Skeletal muscle cell (primary cell): ENCODE measurements at places on chromosomes 3 and 15.

DNA sequence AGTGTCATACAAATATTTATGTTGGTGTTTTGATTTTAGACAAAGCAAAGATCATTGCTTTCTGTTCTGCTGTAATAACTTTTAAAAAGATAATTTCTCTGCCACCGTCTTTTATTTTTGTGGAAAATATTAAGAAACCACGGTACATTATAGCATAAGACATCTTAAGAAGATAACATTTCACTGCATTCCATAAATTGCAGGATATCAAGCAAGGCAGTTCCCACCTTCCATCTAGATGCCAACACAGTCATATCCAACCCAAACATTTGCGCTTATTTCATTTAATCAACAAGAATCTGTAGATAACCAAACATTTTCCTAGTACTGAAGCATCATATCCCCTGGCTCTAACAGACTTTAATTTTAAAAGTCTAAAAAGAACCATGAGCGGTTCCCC lies 25.1 kb downstream of the ARHGAP31 start:
- no peak for DNase-seq

GRCh38 chr15:90881181-90881977 lies 2.9 kb upstream of the FES start:
- DNase-seq, result no peak

- peak; percentile 83 for DNase-seq
Measured at GRCh38 chr15:29888646-29889045, 66.4 kb upstream of the TJP1 start.

DNA sequence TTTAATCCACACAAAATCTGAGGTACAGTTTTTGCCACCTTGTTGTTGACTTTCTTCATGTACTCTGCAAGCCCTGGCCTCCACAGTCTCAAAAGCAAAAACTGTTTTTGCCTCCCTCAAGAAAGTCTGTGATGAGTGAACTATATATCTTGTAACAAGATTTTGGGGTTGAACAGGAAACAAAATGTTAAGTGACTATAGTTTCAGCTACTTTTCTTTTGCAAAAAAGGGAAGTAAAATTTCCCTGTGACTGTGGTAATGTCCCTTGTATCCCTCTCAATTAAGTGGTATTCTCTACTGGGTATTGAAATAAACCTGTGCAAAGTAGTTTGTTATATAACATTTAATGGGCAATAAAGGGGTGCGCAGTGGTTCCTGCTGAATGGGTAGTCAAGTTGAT lies 21.3 kb upstream of the SCAANT1 start:
- DNase-seq, result no peak

DNA sequence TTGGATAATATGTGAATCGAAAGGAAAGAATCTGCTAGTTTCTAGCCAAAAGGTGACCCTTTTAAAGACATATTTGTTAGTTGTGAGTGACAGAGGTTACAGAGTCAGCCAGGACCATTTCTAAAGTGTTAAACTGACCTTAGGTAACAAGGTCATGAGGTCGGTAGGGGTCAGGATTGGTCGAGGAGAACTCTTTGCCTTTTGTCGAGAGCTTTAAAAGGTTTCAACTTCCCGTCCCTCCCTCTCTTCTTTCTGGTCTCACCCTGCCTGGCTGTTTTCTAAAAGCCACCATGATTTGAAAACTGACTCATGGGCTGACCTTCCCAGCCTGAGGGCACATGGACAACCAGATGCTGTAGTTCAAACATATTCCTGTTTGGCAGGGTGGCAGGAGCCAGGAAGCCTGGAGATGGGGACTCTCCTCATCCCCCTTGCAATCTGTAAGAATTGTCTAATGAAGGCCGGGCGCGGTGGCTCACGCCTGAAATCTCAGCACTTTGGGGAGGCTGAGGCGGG lies 25.8 kb upstream of the PRTG start:
- DNase-seq, result no peak

GRCh38 chr3:181610973-181611265 lies 100.8 kb upstream of the SOX2 start:
- DNase-seq, result no peak

GRCh38 chr15:64006642-64007041 lies 39.6 kb downstream of the DAPK2 start:
- DNase-seq, result no peak

DNA sequence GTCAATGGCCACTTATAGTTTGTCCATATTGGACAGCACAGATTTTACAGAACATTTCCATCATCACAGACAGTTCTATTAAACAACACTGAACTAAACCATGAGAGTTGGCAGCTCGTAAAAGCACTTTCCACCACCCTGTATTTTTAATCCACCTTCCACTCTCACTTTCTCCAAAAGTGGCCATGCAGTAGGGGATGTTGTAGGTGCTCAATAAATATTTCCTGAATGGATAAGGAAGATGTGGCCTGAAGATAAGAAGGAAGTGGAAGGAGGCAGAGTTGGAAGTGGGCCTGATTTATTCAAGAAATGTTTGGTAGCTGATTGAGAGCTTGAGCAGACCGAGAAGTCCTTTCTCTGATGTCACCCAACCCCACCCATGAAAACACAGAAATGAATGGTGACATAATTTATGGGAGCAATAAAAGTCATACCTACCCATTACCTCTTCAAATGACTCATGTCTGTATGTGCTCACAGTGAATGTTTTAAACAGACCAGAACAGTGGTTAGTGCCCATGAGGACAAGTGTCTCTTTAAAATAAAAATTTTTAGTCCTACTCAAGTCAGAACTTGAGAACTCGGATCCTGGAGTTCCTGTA lies 39.6 kb upstream of the CTNNB1 start:
- no peak for DNase-seq

DNA sequence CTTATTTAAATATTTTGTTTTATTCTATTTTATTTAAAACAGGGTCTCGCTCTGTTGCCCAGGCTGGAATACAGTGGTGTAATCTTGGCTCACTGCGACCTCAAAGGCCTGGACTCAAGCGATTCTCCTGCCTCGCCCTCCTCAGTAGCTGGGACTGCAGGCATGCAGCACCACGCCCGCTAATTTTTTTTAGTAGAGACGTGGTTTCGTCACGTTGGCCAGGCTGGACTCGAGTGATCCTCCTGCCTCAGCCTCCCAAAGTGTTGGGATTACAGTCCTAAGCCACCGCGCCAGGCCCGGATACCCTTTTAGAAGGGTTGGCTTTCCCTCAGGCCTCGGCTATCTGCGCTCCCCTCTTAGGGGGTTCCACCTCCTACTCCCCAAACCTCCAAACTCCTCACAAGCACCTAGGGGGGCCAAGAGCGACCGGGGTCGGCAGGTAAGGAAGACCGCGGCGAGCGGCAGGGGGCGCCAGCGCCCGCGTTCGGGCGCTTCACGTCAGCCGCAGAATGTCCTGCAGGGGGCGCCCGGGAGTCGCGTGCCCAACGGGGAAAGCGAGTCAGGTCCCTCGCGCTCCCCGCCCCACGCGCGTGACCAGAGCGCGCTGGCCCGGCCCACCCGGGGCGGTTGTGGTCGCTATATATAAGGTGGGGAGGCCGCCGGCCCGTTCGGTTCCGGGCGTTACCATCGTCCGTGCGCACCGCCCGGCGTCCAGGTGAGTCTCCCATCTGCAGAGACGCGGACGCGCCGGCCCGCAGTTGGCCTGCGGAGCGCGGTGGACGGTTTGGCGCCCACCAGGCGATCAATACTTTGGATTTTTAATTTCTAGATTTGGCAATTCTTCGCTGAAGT lies 51.8 kb upstream of the GATM start:
- DNase-seq, result no peak

DNA sequence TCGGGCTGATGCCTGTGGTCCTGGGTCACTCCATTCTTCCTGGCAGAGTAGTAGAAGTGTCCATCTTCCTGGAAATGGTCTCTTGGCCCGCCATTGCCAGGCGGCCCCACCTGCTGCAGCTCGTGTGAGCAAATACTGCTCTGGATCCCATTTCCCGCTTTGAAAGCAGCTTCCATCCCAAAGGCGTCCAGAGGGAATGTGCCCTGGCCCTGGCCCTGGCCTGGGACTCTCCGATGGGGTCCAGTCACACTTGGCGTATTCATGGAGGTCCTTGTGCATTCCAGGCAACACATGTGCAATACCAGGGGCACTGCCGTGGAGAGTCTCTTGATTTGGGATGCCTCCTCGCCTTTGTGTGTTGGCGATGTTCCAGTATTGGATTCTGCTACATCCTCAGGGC lies 111.1 kb downstream of the SNRPN start:
- DNase-seq, result no peak

GRCh38 chr3:138974462-138974861 lies 27.4 kb downstream of the FOXL2NB start:
- no peak for DNase-seq

- DNase-seq, result no peak
Measured at GRCh38 chr3:69409831-69410230, 23.9 kb upstream of the FRMD4B start.

- peak; percentile 13 for DNase-seq
Measured at GRCh38 chr3:36210840-36211651, 169.3 kb upstream of the STAC start.

GRCh38 chr3:102074946-102075345 lies 225.6 kb downstream of the NFKBIZ start:
- DNase-seq, result no peak

DNA sequence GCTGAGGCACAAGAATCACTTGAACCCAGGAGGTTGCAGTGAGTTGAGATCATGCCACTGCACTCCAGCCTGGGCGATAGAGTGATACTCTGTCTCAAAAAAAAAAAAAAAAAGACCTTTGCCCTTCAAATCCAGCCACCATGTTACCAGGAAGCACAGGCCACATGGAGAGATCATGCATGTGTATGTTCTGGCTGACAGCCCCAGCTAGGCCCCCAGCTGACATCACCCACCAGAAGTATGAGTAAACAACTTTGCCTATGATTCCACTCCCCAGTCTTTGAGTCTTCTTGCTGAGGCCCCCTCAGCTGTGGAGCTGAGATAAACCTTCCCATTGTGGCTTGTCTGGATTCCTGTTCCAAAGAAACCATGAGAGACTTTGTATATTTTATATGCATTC lies 3.3 kb upstream of the ARIH2 start:
- no peak for DNase-seq

- no peak for DNase-seq
Measured at GRCh38 chr3:188194332-188194731, 40.4 kb downstream of the LPP start.

DNA sequence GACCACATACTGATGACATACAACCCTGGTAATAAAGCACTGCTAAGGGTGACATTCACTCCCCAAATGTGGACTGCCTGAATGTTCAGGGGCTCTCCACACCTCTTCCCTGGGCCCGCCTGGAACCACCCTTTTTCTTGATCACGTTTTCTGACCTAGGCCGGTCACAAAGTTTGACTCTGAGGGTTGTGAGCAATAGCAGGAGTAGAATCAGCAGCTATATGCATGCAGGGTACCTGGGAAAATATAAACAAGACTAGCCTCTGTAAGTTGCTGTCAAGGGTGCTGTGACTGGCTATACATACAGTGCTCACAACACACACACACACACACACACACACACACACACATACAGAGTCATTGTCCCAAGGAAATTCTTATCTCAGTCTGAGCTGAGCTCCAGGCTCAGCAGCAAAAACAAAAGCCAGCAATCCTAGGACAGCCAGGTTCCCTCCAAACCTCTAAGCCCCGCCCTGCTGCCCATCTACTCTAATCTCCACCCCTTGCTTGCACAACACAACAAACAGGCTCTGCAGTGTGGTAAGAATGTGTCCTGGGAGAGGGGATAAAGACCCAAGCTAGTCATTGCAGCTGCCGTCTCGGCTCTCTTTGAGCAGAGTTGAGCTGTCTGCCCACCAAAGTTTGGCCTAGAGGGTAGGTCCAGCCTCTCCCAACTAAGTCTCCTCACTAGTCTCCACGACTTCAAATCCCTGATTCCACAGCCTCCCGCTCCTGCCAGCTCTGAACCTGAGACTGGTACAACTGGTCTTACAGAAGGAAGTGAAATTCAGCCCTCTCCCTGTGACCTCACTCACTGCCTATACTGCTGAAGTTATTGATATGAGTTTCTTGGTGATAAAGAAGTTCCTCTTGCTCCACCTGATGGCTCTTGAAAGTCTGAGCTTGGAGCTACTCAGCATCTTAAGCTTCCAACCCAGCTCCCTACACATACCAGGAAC lies 2.2 kb downstream of the BMF start:
- no peak for DNase-seq

- no peak for DNase-seq
Measured at GRCh38 chr15:84725001-84725491, 9.1 kb upstream of the SEC11A start.

- DNase-seq, result no peak
Measured at GRCh38 chr15:22227411-22228100, 147.2 kb downstream of the OR4M2 start.

DNA sequence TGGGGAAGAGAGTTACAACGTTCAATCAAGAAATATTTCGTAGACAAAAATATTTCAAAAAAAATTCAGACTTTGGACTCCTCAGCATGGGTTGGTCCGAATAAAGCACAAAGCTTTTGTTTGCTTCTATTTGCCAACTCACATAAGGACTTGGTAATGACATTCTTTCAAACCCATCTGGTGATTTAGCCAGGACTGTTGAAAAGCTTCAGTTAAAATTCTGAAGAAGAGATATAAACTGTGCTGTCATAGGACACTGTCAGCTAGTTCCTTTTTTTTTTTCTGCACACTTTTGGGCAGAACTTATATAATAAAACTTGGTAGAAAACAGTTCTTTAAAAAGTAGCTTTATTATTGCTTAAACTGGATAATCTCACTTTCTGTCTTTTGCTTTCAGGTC lies 660.8 kb upstream of the SGO1 start:
- no peak for DNase-seq

DNA sequence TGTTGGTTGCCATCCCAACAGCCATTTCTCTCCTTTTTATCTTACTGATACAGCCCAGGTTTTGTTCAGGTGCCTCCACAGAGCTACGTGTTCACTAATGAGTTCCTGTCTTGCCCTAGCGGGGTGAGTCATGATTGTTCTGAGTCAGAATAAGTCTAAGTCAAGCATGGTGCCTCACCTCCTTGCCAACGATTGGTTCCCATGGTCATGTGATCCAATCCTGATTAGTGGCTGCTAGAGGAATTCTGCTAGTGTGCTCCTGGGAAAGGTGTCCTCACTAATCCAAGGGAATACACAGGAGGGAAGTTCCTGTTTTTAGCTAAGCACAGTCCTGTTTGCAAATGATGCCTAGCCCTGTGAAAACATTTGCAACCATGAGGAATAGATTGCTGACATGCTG lies 99.8 kb downstream of the NSUN3 start:
- DNase-seq, result no peak

DNA sequence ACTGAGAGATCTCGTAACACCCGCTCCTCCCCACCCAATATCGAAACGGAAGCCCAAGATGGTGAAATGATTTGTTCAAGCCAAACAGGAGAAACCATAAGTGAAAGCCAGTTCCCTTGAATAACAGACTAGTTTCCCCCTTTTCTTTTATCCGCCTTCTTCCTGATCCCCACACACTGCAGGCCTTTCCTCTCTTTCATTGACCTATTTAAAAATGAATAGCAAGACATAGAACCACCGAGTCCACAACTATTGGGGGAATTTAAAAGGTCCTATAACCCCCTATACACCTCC lies 382 bp upstream of the COX17 start:
- no peak for DNase-seq

- no peak for DNase-seq
Measured at GRCh38 chr15:80581976-80582375, 113.1 kb upstream of the ABHD17C start.
